ENCODE measurements at places on chromosomes 11 and 22.

DNA sequence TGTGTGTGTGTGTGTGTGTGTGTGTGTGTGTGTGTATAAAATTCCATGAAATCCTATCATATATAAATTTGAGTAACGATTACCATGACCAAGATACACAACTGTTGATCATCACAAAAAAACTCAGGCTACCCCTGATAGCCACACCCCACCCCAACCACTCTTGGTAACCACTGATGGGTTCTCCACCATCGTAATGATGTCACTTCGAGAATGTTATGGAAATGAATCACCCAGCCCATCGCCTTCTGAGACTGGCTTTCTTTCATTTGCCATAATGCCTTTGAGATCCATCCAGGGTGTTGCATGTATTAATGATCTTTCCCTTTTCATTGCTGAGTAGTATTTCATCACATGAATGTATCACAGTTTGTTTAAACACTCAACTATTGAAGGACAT, 496.0 kb downstream of the MIAT start:
- no peak for DNase-seq

- DNase-seq, result no peak
These were observed 2.9 kb upstream of the SVIP start for GRCh38 chr11:22832315-22833015.

DNA sequence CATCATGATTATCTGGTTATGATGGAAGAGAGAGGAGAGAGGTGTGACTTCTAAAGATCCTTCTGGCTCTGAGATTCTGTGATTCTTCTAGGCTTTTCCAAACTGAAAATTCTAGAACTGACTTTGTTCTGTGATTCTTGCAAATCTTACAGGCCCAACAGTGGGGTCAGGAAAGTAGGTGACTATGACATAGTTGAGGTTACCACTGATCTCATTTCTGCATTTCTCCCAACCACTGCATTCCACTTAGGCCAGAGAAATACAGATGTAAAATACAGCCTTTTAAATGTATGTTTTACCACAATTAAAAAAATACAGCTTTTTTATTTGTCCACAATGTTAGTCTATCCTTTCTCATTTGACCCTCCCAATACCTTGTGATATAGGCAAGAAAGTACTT, 83.7 kb downstream of the STIM1 start:
- DNase-seq, result no peak

- DNase-seq, result no peak
These were observed 57.2 kb downstream of the SIK2 start for GRCh38 chr11:111659201-111660115.

All from Jurkat, Clone E6-1 (cell line).